ENCODE measurements at places on chromosomes 3 and 15.

DNA sequence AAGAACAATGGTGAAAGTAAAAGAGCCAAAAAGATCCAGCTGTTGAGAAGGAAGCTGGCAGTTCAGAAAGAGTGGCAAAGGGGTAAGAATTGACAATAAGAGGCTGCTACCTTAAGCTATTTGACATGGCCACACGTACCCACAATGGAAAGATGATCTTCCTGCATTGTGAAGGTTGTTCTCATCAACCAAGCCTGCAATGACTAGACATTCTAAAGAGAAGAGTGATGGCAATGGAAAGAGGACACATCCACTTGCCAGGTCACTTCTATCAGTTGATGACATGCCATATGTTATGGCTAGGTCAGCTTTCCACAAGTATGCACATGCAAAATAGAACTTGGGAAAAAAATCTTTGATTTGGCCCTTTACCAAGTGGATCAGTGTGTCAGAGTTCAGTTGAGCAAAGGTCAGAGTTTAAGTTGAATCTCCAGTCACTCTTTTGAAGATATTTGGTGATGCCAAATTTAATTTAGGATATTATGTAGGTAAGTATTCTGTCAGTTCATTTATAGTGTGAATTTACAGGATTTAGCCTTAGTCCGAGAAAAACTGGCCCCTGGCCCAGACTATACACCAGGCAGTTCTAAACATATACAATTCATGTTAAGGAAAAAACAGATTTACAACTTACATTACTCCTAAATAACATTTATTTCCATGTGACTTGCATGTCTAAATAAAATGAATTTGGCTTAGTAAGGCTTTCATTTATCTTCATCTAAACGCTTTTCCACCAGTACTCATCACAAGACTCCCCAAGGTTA is 104.9 kb upstream of the FLNB start:
- DNase-seq = no peak

GRCh38 chr3:143123353-143123984 is 3.9 kb downstream of the CHST2 start:
- no peak for DNase-seq

DNA sequence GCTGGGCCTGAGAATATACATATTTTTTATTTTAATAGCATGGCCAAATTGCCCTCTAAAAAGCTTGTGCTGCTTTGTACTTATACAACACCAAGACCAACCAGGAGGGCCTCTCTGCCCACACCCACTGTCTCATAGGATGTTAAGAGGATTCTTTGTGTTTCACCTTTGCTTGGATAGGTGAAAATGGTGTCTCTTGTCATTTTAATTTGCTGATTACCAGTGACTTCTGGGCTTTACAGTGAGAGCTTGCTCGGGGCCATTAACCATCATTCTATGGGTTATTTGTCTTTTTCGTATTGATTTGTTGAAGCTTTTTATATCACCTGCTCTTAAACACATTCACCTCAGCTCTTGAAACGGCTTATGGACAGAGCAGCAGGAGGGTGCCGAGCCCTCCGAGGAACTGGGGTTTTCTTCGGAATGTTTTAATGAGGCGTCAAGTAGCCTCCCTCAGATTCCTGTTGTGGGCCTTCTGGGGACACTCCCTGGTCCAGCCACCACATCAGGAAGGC is 10.5 kb downstream of the PTH1R start:
- DNase-seq = no peak

DNA sequence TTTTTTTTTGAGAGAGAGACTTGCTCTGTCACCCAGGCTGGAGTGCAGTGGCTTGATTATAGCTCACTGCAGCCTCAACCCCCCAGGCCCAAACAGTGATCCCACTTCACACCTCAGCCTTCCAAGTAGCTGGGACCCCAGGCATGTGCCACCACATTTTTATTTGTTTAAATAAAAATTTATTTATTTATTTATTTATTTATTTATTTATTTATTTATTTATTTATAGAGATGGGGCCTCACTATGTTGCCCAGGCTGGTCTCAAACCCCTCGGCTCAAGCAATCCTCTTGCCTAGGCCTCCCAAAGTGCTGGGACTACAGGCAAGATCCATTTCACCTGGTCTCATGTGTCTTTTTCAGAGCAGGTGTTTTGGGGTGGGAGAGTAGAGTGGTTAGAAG is 15.5 kb downstream of the CAPN3 start:
- no peak for DNase-seq

- DNase-seq = no peak
Measured at GRCh38 chr3:19392150-19392549, 243.8 kb downstream of the KCNH8 start.

- no peak for DNase-seq
Measured at GRCh38 chr3:140521751-140522445, 156.0 kb upstream of the TRIM42 start.

- no peak for DNase-seq
Measured at GRCh38 chr3:12959410-12959809, 113.8 kb downstream of the IQSEC1 start.
